ENCODE measurements at places on chromosomes 5 and 9.
A peak's percentile ranks its signal among the peaks of the same experiment; 100 is the strongest.

DNA sequence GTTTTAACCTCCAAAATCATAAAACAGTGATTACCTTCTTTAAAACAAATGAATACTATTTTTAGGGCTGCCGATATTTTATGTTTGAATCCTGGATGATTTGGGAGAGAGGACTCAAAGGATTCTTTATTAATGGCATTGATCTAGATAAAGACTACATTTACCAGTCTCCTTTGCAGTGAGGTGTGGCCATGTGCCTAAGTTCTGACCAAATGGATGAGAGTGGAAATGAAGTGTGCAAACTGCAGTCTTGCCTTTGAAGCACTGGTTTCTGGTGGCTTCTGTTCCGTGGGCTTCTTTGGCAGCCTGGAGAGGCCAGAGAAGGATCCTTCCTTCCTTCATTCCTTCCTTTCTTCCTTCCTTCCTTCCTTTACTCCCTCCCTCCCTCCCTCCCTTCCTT is 24.3 kb upstream of the GDA start:
- DNase-seq = no peak

GRCh38 chr9:137411645-137412380 is 11.1 kb downstream of the EXD3 start:
- DNase-seq = peak; percentile 54

DNA sequence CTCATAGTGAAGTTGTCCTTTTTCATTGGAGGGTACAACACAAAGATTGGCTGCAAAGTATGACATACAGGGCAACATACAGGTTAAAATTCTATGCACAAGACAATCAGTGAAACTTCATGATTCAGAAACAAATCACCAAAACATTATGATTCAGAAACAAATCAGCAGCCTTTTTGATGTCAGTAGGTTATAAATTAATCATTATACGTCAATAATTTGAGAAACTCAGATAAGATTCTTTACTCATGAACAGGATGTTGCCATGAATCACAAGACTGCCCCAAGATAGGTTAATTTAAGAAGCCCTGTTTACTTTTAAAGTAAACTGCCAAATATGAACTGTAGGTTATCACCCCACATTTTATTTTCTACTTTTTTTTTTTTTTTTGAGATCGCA is 62.2 kb upstream of the IL33 start:
- DNase-seq = no peak

- DNase-seq = no peak
Observed at GRCh38 chr9:129340427-129341170, 162.5 kb upstream of the IER5L start.

DNA sequence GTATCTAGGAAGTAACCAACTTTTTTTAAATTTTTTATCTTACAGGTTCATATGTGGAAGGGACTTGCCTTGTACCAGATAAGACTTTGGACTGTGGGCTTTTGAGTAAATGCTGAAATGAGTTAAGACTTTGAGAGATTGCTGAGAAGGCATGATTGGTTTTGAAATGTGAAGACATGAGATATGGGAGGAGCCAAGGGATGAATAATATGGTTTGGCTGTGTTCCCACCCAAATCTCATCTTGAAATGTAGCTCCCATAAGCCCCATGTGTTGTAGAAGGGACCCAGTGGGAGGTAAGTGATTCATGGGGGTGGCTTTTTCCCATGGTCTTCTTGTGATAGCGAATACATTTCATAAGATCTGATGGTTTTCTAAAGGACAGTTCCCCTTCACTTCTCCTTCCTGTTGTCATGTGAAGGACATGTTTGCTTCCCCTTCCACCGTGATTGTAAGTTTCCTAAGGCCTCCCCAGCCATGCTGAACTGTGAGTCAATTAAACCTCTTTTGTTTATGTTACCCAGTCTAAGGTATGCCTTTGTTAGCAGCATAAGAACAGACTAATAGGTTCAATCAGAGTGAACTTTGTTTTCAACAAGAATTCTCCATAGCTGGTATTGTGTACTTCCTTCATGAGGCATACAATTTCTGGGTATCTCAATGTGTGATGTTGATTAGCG is 535.6 kb upstream of the MEF2C start:
- DNase-seq = no peak

GRCh38 chr9:68873179-68873578 is 140.7 kb downstream of the PRKACG start:
- DNase-seq = no peak

GRCh38 chr5:6311568-6312501 is 66.5 kb downstream of the MED10 start:
- DNase-seq = no peak

DNA sequence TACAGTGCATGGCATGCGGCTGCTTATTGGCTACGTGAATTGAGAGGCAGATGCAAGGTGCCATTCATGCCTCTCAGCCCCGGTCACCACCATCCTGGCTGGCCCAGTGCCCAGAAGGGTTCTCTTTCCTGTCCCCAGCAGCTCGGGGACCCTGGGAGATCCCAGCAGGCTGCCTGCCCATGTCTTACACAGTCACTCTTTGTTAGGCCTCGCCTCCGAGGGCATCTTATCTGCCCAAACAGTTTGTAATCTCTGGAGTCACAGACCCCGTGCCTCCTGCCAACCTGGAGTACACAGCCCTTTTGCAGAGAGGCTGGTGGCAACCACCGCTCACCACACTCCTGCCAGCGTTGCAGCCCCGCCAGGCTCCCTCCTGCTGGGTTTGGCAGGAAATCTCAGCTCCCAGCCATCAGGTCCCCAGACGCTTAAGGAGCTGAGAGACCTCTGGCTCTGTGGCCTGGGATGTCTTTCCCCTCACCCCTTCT is 7.0 kb upstream of the AK1 start:
- no peak for DNase-seq

GRCh38 chr5:152309926-152310450 is 95.1 kb downstream of the NMUR2 start:
- no peak for DNase-seq

GRCh38 chr5:174306345-174307030 is 261.0 kb downstream of the NSG2 start:
- DNase-seq = no peak

DNA sequence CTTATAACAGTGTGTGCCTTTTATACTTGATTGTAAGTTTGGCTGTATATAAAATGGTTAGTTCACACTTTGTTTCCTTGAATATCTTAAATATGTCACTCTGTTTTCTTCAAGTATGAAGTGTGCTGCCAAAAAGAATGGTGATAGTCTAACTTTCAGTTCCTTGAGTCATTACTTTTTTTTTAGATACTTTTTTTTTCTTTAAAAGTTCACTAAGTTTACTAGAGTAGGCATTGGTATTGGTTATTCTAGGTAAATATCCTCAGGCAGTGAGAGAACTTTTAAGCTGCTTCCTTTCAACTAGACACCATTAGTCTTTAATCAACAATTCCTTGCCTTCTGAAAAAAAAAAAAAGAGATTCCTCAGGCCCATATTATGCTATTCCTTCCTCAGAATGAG is 41.9 kb downstream of the SPEF2 start:
- DNase-seq = no peak

DNA sequence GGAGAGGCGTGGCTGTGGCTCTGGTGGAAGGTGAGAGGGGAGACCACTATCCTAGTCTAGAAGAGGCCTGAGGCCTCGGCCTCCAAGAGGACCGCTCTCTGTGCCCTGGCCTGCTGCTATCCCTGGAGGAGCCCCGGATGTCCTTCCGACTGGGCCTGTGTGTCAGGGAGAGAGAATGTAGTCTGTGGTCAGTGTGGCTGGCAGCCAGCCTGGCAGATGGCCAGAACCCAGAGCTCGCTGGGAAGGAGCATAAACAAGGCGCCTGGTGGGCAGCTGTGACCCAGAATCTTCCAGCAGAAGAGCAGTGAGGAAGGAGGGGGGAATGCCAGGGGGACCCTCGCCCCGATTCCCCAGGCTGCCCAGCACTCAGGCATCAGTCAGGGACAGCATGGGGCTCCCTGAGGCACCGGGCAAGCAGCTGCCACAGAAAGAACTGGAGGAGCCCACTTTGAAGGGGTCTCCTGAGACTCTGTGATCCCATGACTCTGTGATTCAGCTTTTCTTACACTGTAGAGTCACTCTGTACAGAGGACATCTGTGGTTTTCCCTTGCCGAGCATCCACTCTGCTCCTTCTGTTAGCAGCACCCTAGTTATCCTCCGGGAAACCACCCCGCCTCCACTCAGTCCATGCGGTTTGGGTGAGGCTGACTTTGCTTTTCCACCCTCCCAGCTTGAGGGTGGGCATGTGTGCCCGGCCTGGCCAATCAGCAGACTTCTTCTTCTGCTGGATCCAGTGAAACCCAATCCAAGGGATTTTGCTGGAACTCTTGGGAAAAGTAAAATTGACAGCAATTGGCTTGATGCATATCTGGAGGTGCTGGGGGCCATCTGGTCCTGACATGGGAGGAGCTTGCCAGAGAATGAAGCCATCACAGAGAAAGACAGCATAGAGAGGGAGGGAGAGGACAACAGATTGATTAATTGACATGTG is 46.2 kb upstream of the PWWP2A start:
- no peak for DNase-seq

- no peak for DNase-seq
Observed at GRCh38 chr9:114634387-114634786, 23.2 kb downstream of the TEX53 start.

DNA sequence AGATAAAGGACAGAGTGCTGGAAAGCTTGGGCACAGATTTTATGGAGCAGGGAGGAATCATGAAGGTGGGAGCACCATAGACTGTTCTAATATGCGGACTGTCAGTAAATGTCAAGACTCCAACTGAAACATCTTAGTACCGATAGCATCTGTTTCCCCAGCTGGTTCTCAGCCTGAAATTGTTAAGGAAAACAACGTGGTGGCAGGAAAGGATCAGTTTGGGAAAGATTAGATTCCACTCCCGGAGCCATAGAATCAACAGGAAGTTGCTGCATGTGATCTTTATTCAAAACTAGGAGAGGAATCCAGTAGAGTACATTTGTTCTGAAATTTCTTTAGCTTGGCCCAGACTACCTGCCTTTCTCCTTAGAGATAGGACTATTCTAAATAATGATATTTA is 559.1 kb downstream of the CSNK1G3 start:
- no peak for DNase-seq

DNA sequence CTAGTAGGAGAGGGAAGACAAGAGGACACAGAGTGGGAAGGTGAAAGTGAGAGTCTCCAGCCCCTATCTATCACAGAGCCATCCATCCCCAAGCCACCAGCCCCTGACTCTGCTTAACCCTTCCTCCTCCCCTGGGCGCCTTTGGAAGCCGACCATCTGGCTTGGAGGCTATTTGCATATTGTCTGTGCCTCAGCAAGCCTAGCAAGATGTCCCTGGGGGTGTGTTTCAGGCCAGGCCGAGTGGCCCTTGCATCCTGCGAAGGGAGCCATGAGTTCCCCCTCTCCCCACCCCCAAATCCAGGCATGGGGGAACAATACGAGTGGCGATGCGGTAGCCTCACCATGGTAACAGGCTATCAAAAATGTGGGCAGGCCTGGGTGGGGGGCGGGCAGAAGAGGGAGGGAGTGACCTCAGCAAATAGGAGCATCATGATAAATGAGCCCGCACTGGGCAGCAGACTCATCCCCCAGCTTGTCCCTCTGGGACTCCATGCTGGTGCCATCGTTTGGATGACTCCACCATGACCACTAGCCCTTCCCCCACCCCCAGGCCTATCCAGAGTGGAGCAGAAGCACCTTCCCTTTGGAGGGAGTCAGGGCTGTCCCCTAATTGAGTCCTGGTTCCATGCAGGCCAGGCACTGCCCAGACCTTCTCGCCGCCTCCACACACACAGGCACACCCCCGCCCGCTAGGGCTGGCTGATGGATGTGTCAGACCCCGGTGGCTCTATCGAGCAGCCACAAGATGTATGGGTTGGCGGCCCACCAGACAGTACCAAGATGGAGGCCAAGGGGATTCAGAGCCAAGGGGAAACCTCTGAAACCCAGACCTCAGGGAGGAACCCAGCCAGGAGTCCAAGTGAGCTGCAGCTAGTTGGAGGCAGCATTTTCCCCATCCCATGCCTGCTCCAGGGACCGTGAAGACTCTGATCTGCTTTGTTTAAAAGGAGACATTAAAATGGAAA is 14.6 kb downstream of the URM1 start:
- no peak for DNase-seq

DNA sequence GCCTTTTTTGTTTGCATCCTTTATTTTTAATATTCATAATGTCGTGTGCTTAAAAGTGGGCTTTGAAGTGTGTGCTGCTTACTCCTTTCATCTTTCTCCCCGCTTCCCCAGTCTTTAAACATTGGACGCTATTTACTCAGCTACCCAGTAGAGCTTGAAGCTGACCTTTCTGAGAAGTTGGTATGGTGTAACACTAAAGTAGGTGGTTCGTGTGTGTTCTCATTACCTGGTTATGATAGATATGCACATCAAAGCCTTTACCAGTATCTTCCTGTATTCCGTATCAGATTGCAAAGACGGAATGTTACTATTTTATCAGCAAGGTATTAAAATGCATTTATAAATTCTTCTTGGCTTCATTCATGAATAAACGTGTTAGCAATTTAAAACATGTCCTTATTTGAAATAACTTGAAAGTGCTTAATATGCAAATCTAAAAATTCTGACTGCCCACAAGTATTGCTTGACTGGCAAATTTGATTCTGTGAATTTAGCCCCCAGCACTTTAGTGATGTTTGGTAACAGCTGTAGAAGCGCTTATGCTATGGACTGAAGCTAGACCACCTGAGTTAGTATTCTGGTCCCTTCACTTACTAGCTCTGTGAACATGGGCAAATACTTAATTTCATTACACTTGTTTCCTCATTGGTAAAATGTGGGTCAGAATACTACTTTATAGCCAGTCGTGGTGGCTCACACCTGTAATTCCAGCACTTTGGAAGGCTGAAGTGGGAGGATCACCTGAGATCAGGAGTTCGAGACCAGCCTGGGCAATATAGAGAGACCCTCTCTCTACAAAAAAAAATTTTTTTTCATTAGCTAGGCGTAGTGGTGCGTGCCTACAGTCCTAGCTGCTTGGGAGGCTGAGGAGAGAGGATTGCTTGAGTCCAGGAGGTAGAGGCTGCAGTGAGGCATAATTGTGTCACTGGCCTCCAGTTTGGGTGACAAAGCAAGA is 1.7 kb downstream of the RRAGA start:
- DNase-seq = no peak

DNA sequence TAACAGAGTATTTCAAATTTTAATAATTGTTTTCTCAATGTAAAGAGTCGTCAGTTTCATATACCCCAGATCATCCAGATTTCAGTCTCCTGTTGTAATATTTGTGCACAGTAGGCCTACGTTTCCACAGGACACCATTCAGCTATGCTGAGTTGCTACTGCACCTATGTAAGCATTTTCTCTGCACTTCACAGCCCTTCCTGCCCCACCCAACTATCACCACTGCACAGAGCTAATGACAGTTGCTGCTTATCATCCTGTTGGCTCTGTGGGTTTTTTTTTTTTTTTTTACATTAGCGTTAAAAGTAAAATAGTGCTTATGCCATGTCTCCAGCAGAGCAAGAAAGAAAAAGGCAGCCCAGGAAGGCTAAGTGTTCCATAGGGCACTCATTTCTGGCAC is 5.9 kb upstream of the PRKACG start:
- DNase-seq = peak; percentile 76

- no peak for DNase-seq
Observed at GRCh38 chr5:133242221-133242835, 190.5 kb downstream of the HSPA4 start.

DNA sequence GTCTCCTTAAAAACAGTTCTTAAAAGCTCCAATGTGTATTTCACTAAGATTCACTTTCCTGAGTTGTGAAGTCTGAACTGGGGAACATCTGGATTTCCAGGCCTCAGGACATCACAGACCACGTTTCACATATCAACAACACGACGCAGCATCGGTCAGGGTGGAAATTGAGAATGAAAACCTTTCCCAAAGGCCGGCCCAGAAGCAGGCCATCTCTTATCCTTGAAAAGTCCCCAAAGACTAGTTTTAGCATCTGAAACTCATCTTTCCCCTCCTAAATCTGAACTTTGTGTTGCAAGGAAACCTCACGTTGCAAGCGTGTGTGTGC is 96.4 kb upstream of the COL5A1 start:
- no peak for DNase-seq

- DNase-seq = peak; percentile 48
Observed at GRCh38 chr5:134466241-134467069, 54.8 kb upstream of the CDKN2AIPNL start.
